Forelimb muscle (tissue), 1 donor: ENCODE measurements at places on chromosomes 3 and 15. TPM values are rescaled to one million over a fixed set of nuclear protein-coding genes. Genes with fewer than 3 reads are reported as not detected.

Gene CSNK1G1
- polyA plus RNA-seq: 10.9 TPM

Gene MEGF11
- 0.28 TPM for polyA plus RNA-seq

DNA sequence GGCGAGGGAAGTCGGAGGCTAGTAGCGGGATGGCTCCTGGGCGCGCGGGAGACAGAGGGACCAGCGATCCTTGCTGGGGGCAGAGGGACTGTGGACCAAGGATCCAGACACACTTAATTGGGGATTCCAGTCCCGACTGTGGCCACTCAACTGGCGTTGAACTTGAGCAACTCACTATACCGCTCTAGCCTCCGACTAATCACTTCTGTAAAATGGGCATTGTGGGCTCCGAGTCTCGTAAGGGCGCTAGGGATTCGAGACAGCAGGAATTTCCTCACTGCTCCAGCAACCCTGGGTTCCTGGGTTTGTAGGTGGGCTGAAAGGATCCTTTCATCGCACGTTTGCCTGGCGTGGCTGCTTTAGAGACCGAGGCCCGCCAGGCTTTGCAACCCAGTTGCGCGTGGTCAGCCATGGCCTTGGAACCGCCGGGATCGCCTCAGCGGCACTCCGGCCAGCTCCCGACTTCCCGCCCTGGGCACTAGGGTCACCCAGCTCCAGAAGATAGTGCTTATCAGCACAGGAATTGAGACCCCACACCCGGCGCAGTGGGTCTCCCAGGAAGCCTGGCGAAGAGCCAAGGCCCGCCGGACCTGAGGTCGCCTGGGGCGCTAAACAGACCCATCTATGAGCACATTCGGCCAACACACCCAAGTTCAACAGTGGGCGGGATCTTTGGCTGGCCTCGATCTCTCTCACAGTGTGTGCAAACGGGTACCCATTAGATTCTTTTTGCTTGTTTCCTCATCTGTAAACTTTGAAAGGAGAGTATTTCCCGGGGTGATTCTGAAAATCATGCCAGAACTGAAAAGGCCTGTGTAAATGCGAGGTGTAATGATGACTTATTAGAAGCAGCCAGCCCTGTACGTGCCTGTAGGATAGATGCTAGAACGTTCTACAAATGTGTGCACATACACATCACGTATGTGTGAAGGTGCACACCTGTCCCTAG lies 9.9 kb downstream of the FOXL2 start:
- no peak for DNase-seq

Gene NSUN3
- polyA plus RNA-seq: 7.0 TPM

DNA sequence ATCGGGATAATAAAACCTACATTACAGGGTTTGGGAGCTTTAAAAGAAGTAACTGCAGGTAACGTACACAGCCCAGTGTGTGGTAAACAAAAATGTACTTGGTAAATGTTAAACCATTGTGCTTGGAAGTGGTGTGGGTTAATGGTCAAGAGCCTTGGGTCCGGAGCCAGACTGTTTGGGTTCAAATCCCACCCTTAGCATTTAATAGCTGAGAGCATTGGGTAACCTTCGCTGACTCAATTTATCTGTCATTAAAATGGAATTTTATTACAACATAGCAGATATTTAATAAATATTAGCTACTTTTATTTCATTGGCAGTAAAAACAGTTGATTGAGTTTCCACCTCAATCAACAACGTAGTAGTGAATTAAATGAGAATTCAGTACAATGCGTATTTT lies 1.5 kb downstream of the FSTL1 start:
- no peak for DNase-seq

DNA sequence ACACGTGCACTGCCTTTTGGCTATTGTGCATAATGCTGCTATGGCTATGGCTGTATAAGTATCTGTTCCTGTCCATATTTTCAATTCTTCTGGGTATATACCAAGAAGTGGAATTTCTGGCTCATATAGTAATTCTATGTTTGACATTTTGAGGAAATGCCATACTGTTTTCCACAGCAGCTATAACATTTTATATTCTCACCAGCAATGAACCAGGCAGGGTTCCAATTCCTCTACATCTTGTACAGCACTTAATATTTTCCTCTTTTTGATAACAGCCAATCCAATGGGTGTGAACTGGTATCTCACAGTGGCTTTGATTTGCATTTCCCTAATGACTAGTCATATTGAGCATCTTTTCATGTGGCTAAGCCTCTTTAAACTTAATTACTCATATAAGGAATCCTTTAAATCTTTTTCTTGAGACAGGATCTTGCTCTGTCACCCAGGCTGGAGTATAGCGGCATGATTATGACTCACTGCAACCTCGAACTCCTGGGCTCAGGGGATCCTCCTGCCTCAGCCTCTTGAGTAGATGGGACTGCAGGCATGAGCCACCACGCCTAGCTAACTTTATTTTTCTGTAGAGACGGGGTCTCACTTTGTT lies 38.1 kb upstream of the IGDCC4 start:
- DNase-seq: no peak

Gene DPPA2
- polyA plus RNA-seq: not detected

DNA sequence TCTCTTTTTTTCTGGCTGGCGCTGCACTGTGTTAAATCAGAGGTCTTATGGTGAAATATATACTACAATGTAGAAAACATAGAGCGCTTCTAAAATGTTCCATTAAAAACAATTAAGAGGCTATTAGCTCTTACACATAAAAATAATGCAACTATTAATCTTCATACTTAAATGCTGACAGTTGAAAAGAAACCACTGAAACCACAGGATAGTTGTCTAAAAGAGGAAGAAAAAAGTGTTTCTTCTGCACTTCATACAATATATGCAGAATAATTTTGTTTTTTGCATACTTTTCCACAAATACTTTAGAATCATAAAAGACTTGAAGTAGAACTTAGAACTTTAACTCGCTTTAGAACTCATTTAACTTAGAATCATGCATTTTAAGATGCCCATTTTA lies 170.5 kb downstream of the PYDC2 start:
- no peak for DNase-seq

Gene LIPH
- 0.27 TPM for polyA plus RNA-seq

DNA sequence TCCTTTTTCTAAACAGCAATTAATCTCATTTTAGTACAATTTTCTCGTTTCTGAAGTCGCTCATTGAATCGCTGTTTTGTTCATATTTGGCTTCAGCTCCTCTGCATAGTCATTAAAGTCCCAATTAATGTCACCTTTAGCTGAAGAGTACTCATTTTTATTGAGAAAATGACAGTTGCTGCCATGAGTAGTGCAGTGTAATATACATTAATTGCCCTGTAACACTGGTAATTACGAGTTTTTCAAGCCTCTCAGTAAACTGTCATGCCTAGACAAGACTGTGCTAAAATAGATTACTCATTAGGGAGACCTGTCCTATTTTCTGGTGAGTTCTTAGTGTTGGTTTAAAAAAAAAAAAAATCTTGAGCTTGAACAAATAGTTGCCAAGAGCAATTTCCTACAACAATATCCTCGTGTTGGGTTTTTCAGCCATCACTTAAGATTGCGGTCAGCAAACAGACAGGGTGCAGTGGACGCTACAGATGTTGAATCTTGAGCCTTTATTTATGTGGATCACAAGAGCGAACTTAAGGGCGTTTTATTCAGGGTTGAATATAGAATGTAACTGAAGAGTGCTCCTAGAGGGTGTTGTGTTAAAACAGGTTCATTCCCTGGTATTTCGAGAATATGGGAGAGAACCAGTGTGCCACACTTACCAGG lies 176.0 kb downstream of the CDIN1 start:
- no peak for DNase-seq

DNA sequence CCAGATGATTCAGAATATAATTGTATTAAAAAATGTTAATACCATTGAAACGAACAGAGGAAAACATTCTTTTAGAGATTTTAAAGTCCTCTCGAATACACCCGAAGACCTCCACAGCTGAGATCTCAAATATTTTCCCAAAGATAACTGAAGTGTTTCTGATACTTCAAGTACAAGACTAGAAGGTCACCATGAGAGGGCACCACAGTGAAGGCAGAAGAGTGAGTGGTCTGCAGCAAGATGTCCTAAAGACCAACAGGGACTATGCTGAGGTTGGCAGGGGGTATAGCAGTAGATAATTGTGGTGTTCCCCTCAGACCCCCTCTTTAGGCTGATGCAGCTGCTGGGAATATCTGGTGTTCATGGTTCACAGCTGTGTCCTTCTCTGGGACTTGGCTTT lies 156.5 kb downstream of the PDCD6IP start:
- no peak for DNase-seq

DNA sequence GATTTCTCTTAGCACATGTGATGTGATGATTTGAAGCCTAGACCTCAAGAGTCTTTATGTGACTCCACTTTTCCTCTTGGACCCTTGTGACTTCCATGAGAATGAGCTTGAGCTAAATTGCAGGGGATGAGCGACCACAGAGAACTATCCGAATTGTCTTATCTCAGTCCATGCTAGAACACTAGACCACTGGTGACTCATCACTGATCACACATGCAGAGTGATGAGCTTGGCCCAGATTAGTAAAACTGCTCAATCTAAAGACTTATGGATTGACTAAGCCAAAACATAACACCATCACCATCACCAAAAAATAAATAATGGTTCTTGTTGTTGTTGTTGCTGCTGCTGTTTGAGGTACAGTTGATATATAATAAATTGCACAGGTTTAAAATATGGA lies 114.1 kb upstream of the CFAP20DC start:
- no peak for DNase-seq

GRCh38 chr3:98884675-98885371 lies 16.7 kb downstream of the DCBLD2 start:
- DNase-seq: no peak

DNA sequence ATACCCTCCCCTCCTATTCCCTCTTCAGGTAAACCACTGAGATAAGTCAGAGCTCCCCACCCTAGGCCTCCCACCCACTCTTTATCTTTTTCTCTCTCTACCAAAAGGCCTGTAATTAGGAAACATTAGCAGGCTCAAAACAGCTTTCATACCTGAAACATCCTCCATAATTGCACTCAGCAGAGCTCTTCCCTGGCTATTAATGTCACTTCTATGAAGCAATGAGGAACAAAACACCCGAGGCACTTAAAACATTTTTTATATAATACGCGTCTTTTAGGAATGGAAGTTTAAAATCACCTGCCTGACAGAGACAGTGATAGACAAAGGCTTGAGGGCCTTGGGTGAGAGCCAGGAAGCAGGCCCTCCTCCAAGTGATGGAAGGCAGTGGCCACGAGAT lies 138.9 kb downstream of the EPHB1 start:
- DNase-seq: no peak

Gene ADAMTS9
- polyA plus RNA-seq: 66.5 TPM

- no peak for DNase-seq
Measured at GRCh38 chr15:38885471-38885952, 320.9 kb upstream of the RASGRP1 start.

DNA sequence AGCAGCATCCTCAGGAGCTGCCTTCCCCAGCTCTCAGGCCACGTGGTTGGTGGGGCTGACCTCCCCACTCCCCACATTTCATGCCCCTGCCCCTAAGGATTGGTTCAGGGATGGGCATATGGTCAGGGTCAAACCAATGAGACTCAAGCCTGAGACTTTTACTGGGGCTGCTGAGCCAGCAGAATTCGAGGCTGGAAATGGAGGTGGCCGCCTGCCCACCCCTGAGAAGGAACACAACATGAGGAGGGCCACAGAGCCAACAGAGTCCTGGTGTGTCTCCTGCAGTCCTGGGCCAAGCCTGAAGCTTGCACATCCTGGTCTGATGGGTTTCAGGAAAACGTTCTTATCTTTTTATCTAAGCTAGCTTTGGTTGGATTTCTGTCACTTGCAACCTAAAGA lies 5.9 kb downstream of the EHD4 start:
- DNase-seq: no peak

DNA sequence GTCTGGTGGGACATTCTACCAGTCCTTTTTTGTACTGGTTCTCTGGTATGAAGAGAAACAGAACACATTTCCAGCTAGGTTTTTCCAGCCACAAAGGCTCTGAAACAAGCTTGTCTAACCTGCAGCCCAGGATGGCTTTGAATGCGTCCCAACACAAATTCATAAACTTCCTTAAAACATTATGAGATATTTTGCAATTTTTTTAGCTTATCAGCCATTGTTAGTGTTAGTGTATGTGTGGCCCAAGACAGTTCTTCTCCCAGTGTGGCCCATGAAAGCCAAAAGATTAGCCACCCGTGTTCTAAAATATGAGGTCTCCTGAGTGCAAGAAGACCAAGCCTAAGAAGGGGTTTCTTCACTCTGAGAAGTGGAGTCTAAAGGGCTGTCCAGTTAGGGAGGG lies 18.4 kb upstream of the TIMP4 start:
- DNase-seq: no peak

- DNase-seq: no peak
Measured at GRCh38 chr3:5140230-5140621, 18.1 kb downstream of the ARL8B start.

GRCh38 chr15:98311566-98312188 lies 336.7 kb upstream of the IGF1R start:
- peak; percentile 54 for DNase-seq

Gene UPK1B
- 0.11 TPM for polyA plus RNA-seq

Gene ASTE1
- 6.2 TPM for polyA plus RNA-seq

DNA sequence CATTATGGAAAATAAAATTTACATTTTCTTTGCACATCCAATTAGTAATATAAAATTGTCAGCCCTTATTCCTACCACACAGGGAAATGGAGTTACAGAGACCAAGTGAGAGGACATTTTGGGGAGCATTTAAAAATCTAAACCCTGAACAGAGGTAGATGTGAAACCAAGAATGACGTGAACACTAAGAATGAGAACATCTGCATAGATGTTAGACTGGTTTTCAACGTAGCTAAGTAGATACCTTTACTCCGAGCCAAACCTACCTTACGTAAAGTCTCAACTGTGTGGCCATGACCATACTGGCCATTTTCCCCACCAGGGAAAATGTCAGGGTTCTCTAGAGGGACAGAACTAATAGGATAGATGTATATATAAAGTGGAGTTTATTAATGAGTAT lies 51.4 kb upstream of the THBS1 start:
- DNase-seq: no peak

- no peak for DNase-seq
Measured at GRCh38 chr3:6039971-6040370, 820.9 kb upstream of the GRM7 start.

Gene SPINK8
- not detected for polyA plus RNA-seq

Gene STRA6
- polyA plus RNA-seq: 0.97 TPM

- no peak for DNase-seq
Measured at GRCh38 chr3:141045849-141046248, 5.3 kb upstream of the SPSB4 start.

- no peak for DNase-seq
Measured at GRCh38 chr3:97720417-97720816, 44.1 kb upstream of the ARL6 start.

DNA sequence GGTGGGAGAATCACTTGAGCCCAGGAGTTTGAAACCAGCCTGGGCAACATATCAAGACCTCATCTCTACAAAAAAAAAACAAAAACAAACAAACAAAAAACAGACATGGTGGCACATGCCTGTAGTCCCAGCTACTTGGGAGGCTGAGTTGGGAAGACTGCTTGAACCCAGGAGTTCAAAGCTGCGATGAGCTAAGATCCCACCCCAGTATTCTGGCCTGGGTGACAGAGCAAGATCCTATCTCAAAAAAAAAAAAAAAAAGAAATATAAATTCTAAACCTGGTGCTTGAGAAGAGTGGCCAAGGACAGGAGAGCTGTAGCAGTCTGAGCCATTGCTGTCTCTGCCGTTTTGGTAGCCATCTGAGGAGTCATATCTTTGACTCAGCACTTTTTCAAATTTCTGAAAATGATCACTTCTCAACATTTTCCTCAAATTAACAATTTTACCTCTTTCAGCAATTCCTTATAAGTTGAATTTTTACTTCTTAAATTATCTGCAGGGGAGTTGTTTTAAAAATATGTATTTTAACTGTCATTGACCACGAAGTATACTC lies 3.6 kb upstream of the DENND4A start:
- no peak for DNase-seq
